Activated CD8-positive, alpha-beta memory T cell treated with anti-CD3 and anti-CD28 coated beads for 4 hours (primary cell): ENCODE measurements at places on chromosomes 6 and 20.

GRCh38 chr6:143406673-143407072 is 43.8 kb downstream of the ADAT2 start:
- DNase-seq: no peak

DNA sequence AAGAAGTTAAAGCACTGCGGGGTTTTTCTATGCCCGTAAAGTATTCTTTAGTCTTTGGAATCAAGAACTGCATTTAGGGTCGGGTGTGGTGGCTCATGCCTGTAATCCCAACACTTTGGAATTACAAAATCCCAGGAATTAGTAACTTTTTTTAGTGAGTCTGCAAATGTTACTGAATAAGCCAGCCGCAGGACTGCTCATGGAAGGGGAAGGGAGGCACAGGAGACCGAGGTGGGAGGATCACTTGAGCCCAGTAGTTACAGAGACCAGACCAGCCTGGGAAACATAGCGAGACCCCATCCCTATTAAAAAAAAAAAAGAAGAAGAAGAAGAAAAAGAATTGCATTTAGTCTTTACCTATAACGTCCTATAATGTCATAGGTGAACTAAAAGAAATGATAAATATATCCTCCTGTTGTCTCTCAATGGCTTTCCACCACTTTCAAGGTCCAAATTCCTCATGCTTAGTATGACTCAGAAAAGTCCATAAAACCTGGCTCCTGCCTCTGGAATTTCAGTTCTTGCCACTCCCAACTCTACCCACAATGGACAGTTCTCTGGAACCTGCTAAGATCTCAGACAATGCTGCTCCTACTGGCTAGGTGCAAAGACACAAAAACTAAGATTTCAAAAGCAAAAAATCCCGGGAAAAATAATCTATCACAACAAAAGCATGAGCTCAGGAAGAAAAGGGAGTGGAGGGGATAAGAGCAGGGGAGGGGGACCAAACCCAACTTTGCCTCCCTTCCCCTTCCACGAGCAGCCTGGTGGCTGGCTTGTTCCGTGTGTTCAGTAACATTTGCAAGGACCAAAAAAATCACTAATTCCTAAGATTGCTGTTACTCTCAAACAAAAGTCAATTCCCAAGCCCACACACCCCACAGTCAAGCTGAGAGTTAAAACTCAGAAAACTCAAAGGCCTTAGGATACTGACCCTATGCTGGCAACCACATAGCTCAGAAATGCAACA is 39.0 kb downstream of the B4GALT5 start:
- no peak for DNase-seq

GRCh38 chr6:51578994-51579393 is 508.4 kb downstream of the PKHD1 start:
- no peak for DNase-seq

DNA sequence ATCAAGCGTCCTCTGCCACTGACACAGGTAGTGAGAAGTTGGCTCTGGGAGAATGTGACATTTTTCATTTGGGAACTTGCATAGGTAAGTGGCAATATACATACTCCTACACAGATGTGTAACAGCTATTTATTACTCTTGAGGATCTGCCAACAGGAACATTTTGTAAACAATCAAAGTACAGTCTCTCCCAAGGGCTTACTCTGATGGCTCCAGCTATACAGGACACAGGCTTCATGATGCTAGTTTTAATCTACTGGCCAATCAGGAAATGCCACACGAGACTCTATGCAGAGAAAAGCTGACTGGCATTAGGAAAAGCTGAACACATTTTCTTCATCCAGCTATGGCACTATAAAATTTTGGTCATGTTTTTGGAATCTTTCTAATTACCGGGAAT is 57.8 kb downstream of the POPDC3 start:
- no peak for DNase-seq

- no peak for DNase-seq
Measured at GRCh38 chr6:5271926-5272325, 10.6 kb downstream of the FARS2 start.

DNA sequence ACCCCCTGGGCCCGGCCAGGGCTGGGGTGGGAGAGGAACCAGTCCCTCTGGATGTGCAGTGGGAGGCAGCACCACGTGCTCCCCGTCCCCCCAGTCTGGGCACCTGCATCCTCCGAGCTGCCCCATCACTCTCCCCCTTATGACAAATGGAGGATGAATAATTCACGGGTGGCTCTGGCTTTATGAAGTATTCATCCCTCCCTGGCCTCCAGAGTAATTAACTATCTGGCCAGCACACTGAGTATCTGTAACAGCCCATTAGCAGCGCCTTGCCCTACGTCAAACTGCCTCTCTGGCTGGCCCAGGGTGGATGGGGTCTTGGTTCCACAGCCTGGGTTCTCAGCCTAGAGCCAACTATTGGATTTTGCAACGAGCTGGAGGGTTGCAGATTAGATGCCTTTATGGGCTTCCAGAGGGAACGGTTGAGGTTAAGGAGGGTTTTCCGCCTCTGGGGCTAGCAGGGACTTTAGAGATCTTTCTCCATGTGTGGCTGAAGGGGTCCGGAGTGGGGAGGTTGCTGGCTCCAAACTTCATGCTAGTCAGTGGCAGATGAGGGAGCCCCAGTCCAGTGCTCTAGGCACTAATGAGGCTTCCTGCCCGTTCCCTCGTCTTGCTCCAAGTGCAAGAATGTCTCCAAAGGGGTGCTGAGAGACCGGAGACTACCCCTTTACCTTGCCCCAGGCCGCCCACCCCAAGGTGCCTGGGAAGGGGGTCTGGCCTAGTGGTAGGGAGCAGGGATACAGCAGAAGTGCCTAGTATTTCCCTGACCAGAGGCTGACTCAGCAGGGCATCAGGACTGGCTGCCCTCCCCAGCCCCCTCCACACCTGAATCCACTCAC is 53.5 kb upstream of the MLN start:
- DNase-seq: no peak

- no peak for DNase-seq
Measured at GRCh38 chr20:8601542-8601912, 467.4 kb upstream of the PLCB4 start.

DNA sequence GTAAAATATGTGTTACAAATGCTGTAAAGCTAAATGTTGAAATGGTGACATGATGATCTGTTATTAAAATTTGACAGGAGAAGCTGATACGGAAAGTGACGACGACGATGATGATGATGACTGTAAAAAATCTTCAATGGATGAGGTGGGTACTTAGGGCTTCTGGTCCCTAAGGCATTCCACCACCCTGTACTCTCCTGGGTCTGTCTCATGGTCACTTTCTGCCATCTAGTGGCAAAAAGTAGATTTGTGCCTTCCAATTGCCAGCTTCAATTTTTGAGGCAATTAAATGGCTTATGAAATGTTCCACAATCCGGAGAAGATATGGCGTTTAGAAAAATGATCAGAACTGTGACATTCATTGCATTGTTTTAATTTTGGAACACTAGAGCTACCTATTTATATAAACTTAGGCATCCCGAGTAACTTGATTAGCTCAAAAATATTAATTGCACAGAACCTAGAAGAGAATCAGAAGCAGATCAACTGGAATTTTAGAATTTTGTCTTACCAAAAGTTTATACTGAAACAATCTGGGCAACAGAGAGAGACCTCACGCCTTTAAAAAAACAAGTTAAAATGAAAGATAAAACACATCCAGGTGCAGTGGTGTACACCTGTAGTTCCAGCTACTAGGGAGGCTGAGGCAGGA is 346.5 kb upstream of the PLCB4 start:
- no peak for DNase-seq

GRCh38 chr6:53892707-53893106 is 97.9 kb downstream of the LRRC1 start:
- no peak for DNase-seq

DNA sequence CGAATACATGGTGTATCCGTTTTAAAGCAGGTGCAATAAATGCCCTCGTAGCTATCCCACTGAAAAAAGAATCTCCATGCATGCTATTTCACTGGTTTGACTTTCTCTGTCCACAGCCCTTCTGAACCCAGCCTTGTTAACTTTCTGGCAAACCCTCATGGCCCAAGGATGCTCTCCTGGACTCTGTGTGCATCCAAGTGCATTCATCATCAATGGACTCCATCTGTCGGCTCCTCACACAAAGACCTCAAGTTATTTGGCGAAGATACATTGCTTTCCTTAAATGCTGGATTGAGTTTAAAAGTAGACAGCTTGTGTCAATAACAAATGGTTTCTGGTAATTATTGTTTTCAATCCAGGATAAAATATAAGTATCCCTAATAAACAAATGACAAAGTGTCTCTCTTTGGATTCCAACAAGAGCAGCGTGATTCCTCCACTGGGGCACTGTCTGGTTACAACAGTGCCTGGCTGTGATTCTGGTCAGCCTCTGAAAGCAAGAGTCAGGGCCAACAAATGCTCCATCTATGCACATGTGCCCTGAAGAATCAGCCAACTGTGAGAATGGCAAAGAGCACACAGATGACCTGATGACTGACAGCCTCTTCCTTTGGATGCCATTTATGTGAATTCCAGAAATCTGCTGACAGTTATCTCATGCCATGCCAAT is 55.7 kb downstream of the FYN start:
- no peak for DNase-seq

GRCh38 chr6:78868116-78868515 is 765 bp downstream of the IRAK1BP1 start:
- DNase-seq: no peak

GRCh38 chr6:143810745-143811144 is 32.4 kb upstream of the LTV1 start:
- DNase-seq: no peak

DNA sequence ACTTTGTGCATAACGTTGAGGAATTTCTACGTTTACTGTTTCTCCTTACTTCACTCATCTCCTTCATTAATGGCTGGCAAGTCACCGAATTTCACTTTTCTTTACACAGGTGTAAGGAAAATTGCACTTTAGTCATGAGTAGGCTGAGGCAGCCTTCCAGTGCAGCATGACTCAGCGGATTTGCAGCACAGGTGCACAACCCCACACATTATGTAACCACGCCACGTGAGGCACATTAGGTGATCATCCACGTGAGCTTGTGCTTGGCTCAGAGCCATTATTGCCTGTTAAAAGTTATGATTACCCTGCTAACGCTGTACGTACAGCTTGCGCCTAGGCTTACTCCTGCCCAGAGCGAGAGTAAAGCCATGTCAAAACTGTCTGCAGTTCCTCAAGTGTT is 158.8 kb downstream of the NKAIN2 start:
- DNase-seq: no peak

DNA sequence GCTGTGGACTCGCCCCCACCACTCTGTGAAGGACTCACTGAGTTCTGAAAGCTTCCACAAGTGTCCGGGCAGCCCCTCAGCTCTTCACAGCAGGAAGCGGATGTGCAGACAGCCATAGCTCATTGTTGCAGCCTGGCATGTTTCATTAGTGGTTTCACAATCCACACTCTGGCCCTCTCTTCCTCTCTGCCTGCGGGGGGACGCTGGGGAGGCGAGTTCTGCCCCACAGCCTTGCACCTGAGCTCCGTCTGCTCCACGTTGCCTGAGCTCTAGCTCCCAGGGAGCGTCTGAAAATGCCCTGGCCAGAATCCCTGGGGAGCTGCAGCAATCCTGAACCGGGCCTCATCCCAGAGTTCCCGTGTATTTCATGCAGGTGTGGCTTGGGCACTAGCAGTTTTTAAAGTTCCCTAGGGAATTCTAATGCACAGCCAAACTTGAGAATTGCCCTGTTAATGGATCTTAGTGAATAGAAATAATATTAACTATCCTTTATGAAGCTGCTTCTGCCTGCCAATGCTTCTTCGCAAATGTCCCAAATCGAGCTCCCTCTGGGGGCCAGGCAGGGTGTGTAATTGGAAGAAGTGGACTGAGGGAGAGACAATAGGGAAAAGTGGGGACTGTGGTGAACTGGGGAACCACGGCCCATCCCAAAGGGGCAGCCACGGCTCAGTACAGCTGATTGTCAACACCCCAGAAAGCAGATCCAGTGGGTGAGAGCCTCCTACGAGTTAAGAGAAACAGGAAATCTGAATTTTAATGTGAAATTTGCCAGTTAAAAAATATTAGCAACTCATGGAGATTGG is 51.5 kb downstream of the CTCFL start:
- DNase-seq: no peak

DNA sequence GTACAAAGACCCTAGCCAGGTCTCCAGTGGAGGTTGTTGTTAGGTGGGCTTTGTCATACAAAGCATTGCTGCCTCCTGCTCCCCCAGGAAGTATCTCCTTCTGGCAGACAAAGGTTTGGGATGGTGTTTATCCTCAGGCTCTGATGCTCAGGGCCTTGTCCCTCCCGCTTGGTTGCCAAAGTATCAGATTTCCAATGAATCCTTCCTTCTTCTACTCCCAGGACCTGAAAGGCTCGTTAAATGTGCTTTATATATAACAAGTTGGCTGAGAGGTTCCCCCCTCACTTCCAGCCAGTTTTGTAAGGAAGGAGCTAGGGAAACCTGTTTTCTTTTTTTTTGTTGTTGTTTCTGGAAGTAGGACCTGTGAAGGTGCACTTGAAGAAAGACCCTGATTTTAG is 14.4 kb downstream of the PTK7 start:
- DNase-seq: no peak

DNA sequence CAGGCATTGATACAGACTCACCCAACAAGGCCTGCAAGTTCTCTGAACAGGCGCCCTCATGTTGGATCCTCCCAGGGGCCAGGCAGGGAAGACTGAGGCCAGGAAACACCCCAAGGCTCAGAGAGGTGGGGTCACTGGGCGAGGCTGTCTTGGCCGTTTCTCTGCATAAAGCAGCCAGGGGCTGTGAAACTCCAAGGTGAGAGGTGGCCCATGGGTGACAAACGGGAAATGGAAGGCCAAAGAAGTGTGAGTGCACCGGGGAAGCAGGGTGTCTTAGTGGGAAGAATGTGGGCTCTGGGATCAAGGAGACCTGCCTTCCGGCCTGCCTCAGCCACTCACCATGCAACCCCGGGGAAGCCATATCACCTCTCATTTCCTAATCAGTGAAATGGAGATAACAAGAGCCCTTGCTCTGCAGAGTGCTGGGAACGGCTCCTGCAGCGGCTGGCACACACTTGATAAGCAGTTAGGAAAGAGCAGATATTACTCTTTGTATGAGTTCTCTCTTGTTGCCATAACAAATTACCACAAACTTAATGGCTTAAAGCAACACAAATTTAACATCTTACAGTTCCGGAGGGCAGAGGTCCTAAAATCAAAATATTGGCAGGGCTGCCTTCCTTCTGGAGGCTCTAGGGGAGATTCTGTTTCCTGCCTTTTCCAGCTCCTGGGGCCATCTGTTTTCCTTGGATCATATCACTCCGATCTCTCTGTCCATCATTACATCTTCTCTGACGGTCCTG is 168.6 kb downstream of the NFATC2 start:
- no peak for DNase-seq

DNA sequence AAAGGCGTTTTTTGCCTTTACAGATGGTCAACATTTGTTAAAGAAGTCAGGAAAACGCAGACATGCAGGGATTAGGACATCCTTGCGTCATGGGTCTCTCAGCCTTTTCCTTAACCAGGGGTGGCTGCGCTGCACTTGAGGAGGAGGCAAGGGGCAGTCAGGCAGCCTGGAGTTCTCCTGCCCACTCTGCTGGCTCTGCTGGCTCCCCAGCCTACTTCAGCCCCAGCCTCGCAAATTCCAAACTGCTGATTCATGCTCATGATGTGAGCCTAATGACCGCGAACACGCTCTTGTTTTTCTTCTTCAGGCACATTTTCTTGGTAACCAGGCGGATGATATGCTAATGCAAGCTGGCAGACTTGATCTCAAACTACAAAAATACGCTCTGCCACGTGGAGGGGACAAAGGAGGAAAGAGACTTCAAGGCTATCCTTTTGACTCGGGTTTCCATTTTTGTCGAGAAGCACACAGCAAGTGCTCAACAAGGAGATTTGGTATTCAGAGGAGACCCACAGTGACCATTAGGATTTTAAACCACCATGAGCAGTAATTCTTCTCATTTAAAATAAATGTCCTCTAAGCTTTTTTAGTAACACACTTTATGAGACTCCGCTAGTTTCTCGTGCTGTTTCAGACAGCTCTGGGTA is 290.3 kb upstream of the STXBP5 start:
- no peak for DNase-seq

- no peak for DNase-seq
Measured at GRCh38 chr6:141123049-141123448, 1009.7 kb upstream of the GJE1 start.
